SHP77 (cell line): ENCODE measurements at places on chromosomes 12 and 14.

DNA sequence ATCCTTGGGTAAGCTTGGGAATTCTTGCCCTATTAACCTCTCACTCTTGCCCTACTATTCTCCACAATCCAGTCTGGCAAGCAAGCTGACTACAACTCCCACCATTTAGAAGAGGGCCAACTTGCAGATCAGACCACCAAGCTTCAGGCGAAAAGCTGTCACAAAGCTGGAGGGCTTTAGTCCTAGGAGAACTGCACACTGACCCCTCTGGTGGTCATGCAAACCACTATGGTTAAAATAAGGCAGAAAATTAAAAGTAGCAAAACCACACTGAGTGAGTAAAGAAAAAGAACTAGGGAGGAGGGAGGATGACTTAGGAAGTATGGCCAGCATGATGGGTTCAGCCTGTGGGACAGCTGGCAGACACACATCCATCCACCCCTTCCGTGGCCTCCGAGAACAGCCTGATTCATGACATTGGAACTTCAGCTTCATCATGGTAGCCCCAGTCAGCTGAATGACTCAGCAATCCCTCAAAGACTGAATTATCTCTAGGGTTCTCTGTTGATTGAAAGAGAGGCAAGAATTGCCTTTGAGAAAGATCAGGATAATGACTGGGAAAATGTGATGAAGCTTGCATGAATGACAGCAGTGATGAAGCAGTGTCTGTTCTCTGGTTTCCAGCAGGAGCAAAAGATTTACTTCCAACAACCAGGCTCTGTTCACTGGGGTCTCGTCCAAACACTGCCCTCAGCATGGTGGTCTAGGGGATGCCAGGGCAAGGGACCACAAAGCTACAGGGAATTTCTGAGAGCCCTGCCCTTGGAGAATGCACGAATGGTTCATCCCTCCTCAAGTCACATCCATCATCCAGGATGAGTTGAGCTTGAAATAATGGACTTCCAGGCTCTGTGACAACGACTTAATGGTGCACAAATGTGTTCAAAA lies 24.4 kb downstream of the PITPNM2 start:
- peak; percentile 52 for DNase-seq

GRCh38 chr14:36173161-36173560 lies 3.4 kb downstream of the PTCSC3 start:
- no peak for DNase-seq

DNA sequence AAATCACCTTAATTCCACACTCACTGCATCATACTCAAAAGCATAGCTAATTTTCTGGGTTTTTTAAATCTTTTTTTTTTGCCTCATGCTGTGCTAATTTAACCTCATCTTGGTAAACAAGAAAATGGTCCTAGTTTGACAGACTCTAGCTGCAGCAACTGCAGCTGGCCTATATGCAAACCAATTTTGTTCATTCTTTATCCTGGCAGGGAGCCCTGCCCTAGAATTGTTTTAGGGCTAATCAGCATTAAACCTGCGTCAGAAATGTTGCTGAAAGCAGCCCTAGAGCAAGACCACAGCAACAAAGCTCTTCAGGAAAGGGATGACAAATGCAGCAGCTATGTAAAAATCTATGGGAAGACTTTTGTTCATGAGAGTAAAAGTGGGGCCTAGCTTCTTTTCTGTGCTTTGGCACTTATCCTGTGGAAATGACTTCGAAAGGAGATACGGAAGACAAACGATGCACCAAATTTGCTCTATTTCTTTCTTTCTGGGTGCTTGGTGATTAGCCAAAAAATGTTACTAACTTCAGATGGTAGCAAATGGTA lies 72.2 kb downstream of the DENND5B start:
- peak; percentile 36 for DNase-seq

DNA sequence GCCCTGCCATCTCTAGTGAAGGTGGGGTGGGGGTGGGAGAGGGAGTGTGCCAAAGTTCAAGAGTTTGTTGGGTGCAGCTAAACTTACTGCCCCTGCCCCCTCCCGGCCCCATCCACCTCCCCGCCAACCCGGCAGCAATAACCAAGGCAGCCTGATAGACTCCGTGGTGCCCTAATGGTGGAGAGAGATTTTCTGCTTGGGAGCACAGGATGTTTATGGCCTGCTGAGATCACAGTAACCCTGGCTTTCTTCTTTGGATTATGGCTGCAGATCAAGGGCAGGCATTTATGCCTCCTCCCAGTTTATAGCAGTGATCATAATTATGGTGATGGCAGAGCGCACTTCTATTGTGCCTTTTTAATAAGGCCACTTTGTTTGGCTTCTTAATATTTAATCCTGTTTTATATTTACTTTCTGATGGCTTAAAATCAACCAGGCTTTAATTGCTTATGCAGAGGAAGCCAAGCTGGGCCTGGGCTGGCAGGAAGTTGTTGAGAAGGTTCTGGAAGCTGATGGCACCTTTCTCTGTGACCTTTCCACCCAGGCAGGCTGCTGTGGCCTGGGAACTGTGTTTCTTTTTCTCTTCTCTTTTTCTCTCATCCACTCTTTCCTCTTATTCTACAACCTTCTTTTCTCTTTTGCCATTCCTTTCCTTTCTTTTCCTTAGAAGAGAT lies 256.8 kb upstream of the FKBP4 start:
- DNase-seq, result no peak

- DNase-seq, result peak; percentile 60
Observed at GRCh38 chr14:54175298-54175942, 218.8 kb upstream of the BMP4 start.

DNA sequence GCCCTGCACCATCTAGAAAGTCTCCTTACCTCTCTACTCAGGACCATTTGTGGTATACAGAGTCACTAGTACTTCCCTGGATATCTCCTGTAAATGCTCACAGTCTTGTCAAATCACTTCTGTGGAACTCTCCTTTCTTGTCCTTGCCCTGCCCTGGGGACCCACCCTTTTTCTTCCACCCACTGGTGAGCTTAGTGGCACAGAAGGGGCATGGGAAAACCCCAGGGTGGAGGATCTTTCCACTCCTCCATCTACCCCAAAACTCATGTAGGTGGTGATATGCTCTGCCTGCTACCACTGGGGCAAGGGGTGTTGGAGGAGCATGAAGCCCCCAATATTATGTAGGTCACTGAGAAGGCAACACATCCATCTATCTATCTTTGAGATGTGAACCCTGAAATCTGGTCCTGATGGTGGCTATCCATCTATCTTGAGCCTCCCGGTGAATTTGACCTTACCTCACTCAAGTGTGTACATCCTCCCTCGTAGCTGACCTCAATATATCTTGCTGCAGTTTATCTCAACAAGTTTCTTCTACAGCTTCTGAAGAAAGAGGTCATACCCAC lies 943 bp downstream of the TESPA1 start:
- no peak for DNase-seq

DNA sequence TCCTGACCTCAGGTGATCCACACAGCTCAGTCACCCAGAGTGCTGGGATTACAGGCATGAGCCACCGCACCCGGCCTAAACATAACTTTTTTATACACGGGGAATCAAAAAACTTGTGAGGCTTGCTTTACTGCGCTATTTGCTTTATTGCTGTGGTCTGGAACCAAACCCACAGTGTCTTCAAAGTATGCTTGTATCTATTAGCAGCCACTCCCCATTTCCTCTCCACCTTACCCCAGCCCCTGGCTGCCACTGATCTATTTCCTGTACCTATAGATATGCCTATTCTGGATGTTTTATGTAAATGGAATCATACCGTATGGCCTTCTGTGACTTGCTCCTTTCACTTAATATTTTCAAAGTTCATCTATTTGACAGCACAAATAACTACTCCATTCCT lies 233.4 kb downstream of the BMP4 start:
- DNase-seq, result no peak

DNA sequence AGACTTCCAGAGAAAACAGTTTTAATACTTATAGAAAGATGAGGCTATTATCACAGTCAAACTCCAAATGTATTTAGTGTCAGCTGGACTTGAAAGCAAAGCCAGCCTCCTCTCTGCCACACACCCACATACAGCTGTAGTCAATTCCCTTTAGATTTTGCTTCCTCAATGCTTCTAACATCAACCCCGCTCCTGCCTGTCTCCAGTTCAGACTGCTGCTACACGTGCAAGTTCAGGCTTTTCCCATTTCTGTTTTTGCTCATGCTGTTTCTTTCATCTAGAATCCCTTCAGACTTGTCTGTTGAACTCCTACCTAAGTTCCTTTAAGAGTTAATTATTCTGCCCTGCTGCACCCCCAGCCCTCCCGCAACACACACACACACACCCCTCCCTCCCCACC lies 380.0 kb downstream of the KCNH5 start:
- no peak for DNase-seq

GRCh38 chr12:93741659-93742109 lies 64.5 kb downstream of the CRADD start:
- peak; percentile 25 for DNase-seq

DNA sequence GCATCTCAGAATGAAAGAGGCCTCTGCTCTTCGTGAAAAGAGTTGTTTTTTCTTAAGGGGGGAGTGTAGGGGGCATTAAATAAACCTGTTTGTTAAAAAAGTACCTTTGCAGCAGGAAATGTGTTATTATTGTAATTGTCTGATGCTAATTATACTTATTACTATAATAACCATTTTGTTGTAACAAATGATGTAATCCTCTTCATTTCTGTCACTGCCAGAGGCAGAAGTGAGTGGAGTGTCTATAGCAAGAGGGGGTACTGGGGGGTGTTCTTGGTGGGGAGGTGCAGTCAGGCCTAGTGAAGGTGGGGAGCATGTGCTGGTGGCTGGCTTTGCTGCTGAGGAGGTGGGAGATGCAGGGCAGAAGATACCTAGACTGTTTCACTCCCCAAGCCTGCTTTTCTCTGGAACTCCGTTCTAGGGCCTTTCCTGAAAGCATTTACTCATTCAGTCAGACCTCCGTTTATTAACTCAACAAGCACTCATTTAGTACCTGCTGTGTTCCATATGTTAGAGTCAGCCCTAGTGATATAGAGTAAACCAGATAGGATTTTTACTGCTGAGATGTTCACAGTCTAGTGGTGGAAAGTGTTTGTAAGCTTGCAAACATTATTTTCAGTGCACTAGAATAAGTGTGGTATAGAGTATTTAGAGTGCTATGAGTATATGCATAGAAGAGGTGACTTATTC lies 77.5 kb upstream of the CISTR start:
- no peak for DNase-seq
